GM12878 (cell line): ENCODE measurements at places on chromosomes 3 and 15. TPM values are rescaled to one million over a fixed set of nuclear protein-coding genes. Genes with fewer than 3 reads are reported as not detected.
A peak's percentile ranks its signal among the peaks of the same experiment; 100 is the strongest.

PRTG gene
- polyA plus RNA-seq: not detected in 2 replicates

ZNF80 gene
- polyA plus RNA-seq: not detected in 2 replicates

GRCh38 chr3:118987477-118987876, 47.2 kb downstream of the IGSF11 start:
- no peaks in the 10 kb centered on the region for H3K27me3 ChIP-seq
- no peaks in the 10 kb centered on the region for H3K4me1 ChIP-seq
- H3K4me3 ChIP-seq: no peak overlapping the region
- H3K36me3 ChIP-seq: no peaks in the 10 kb centered on the region
- no peak overlapping the region for H3K27ac ChIP-seq
- DNase-seq: no peak

GRCh38 chr15:52143873-52144272, 31.3 kb upstream of the BCL2L10 start:
- H3K27ac ChIP-seq: no peak overlapping the region
- no peak overlapping the region for H3K4me3 ChIP-seq
- no peaks in the 10 kb centered on the region for H3K27me3 ChIP-seq
- no peak for DNase-seq

- H3K4me3 ChIP-seq: no peak overlapping the region
- H3K36me3 ChIP-seq: peaks cover 29% of the 10 kb centered on the region
- H3K4me1 ChIP-seq: peaks cover 39% of the 10 kb centered on the region
- DNase-seq: no peak
- no peak overlapping the region for H3K27ac ChIP-seq
These were observed 69.0 kb downstream of the RAB7A start for GRCh38 chr3:128794770-128795649.

DNA sequence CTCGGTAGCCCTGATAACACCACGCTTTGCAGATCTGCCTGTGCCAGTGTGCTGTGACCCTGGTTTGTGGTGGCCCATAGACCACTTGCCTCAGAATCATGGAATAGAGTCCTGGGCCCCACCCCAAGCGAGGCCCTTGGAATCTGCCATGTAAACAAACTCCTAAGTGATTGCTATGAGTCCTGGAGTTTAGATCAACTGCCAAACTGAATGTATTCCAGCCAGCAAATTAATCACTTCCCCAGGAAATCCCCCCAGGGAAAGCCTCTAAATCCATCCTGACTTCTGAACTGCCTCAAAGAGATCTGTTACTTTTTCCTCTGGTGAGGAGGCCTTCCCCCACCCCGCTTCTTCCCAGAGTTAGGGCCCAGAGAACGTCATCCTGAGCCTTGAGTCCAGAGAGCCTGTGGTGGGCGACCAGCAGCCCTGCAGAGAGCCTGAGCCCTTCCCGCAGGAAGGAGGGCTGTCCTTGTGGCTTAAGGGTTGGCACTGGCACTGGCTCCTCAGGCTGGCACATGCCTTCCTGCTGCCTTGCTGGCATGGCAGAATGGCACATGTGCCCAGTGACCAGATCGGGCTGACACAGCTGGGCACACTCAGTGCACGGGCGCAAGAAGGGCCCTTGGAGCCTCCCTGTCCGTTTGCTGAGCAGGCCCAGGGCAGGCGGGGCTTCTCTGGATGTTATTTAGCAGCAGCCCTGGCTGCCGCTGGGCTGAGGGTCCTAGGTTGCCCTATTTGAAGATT, 50.6 kb upstream of the PLXNA1 start:
- no peak overlapping the region for H3K27ac ChIP-seq
- no peak overlapping the region for H3K4me3 ChIP-seq
- H3K27me3 ChIP-seq: no peaks in the 10 kb centered on the region
- DNase-seq: no peak
- H3K36me3 ChIP-seq: no peaks in the 10 kb centered on the region
- no peaks in the 10 kb centered on the region for H3K4me1 ChIP-seq

DNA sequence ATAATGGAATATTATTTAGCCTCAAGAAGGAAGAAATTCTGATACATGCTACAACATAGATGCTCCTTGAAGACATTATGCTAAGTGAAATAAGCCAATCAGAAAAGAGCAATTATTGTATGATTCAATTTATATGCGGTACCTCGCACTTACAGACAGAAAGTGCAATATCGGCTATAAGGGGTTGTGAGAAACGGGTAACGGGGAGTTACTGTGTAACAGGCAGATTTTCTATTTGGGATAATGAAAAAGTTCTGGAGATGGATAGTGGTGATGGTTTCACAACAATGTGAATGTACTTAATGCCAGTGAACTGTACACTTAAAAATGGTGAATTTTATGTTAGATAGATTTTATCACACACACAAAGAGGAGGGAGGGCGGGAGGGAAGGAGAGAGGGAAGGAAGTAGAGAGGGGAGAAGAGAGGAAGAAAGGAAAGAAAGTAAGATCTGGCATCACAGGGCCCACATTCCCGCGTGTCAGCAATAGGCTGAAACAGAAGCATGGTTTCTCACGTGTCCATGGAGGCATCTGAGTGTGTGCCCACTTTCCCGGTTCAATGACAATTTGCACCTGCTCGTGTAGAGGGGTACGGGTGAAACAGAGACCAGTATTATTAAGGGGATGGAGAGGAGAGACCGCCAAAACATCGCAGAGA, 700 bp upstream of the BLM start:
- H3K4me3 ChIP-seq: peak overlapping the region; percentile 91
- no peak for DNase-seq
- peaks cover 22% of the 10 kb centered on the region for H3K4me1 ChIP-seq

- no peak overlapping the region for H3K4me3 ChIP-seq
- H3K36me3 ChIP-seq: no peaks in the 10 kb centered on the region
- H3K27ac ChIP-seq: no peak overlapping the region
- 0 out of 2 replicates have a peak, but pooled peaks cover 11% of the 10 kb centered on the region for H3K27me3 ChIP-seq
- DNase-seq: no peak
- H3K4me1 ChIP-seq: no peaks in the 10 kb centered on the region
These were observed 121.5 kb upstream of the ABHD17C start for GRCh38 chr15:80573606-80574005.

DNA sequence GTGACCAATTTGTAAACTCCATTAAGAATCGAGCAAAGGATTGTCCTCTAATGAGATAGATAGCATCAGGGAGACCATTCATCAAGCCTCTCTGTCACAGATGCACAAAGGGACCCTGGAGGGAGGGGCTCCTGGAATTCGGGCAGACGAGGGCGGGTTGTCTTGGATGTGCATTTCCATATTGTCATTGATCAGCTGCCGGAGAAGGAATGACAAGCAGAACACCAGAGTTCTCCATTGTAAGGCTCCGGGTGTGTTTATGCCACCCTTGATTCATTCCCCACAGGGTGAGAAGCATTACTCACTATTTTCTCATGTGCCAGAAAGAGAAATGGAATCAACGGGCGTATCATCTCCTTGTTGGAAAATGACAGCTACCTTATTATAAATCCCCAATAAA, 167.5 kb downstream of the EBLN2 start:
- peaks cover 1% of the 10 kb centered on the region for H3K27me3 ChIP-seq
- no peak overlapping the region for H3K4me3 ChIP-seq
- H3K27ac ChIP-seq: no peak overlapping the region
- H3K36me3 ChIP-seq: no peaks in the 10 kb centered on the region
- DNase-seq: no peak

- H3K4me3 ChIP-seq: no peak overlapping the region
- no peaks in the 10 kb centered on the region for H3K36me3 ChIP-seq
- H3K27ac ChIP-seq: no peak overlapping the region
These were observed 417.7 kb upstream of the TBL1XR1 start for GRCh38 chr3:177615015-177615414.

GRCh38 chr3:139123377-139124095, 78.8 kb upstream of the PRR23C start:
- H3K4me1 ChIP-seq: no peaks in the 10 kb centered on the region
- H3K27ac ChIP-seq: no peak overlapping the region
- no peak overlapping the region for H3K4me3 ChIP-seq
- no peak for DNase-seq

DNA sequence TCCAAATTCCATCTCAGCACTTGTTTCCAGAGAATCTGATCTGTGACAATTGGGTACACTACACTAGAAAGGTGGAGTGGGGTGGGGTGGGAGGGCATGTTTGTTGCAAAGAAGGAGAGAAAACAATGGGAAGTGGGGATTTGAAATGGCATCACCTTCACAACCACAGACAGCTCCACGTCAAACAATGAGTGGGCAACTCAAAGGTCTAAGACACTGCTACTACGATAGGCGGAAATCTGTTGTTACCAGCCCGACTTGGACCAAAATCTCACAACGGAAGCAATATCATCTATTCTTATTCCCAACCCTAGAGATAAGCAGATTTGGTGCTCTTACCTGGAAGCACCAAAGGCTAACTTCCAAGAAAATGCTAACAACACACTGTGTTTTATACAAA, 3.3 kb downstream of the CYP19A1 start:
- peaks cover 21% of the 10 kb centered on the region for H3K4me1 ChIP-seq
- no peaks in the 10 kb centered on the region for H3K36me3 ChIP-seq
- no peak overlapping the region for H3K4me3 ChIP-seq
- DNase-seq: no peak
- no peak overlapping the region for H3K27ac ChIP-seq
